ENCODE measurements at places on chromosomes 13 and 19.

DNA sequence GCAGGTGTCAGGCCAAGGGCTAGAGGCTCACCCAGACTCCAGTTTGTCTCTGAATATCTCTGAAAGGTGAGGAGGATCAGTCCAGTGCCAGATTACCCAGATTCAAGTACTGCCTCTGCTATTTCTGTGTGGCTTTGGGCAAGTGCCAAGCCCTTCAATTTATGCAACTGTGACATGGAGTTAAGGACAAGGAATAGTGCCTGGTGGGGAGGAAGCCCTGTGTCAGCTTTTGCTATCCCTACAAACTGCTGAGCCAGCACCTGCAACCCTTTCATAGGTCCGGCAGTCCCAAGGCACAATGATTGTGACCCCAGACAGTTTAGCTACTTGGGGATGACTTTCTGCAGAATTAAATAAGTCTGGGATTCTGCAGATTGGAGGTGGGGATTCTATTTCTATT is 123.0 kb downstream of the KL start:
- no peak for DNase-seq

- no peak for DNase-seq
Measured at GRCh38 chr13:21435231-21435630, 23.9 kb downstream of the ZDHHC20 start.

- DNase-seq, result no peak
Measured at GRCh38 chr19:28425046-28425931, 787.7 kb downstream of the UQCRFS1 start.

DNA sequence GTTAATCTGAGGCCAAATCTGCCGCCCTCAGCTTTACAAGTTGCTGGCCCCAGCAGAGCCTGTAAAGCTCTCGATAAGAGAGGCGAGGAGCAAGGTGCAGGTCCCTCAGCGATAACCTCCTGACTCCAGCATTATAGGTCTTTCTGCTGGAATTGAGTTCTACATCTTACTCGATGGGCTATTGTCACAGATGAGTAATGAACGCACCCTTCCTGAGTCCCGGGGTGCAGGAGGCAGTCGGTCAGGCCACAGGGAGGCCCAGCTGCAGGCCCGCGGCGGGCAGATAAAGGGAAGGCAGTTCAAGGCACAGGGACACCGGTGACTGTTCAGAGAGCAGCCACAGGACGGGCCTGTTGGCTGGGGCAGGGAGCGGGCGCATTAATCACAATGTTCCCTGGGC is 157.6 kb upstream of the OBI1 start:
- DNase-seq, result no peak

Data from M059J (cell line).